ENCODE measurements at places on chromosomes 4 and X.

GRCh38 chrX:21674430-21675186 lies 16.5 kb upstream of the KLHL34 start:
- DNase-seq = no peak
- no peaks in the 10 kb centered on the region for H3K27me3 ChIP-seq
- no peaks in the 10 kb centered on the region for H3K36me3 ChIP-seq
- no peak overlapping the region for H3K4me3 ChIP-seq
- H3K4me1 ChIP-seq = no peaks in the 10 kb centered on the region

DNA sequence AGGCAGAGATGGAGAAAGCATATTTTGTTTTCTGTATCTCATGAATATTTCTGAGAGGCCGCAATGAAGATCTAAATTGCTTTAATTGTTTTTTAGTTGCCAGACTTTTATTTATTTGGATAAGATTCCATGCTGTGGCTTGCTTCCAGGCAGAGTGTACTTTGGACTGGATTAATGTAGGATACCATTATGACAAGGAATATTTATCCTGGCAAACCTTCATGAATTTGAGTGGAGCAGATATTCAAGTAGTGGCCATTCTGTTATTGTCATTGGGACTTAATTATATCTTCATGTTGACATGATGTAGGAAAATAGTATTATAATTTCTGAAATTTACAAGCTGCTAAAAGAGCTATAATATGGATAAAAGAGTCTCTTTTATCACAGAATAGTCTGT lies 182.9 kb downstream of the C4orf33 start:
- no peaks in the 10 kb centered on the region for H3K36me3 ChIP-seq
- no peak for DNase-seq
- H3K4me3 ChIP-seq = no peak overlapping the region
- H3K27me3 ChIP-seq = no peaks in the 10 kb centered on the region
- H3K27ac ChIP-seq = no peak overlapping the region

DNA sequence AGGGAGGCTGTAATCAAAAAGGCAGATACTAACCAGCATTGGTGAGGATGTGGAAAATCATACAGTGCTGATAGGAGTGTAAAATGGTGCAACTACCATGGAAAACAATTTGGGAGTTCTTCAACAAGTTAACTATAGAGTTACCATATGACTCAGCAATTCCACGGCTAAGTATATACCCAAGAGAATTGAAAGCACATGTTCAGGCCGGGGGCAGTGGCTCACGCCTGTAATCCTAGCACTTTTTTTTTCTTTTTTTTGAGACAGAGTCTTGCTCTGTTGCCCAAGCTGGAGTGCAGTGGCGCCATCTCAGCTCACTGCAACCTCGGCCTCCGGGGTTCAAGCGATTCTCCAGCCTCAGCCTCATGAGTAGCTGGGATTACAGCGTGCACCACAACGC lies 15.0 kb upstream of the CD99L2 start:
- H3K27me3 ChIP-seq = no peaks in the 10 kb centered on the region
- no peak overlapping the region for H3K27ac ChIP-seq
- no peaks in the 10 kb centered on the region for H3K36me3 ChIP-seq

- H3K36me3 ChIP-seq = no peaks in the 10 kb centered on the region
- no peaks in the 10 kb centered on the region for H3K4me1 ChIP-seq
- no peak overlapping the region for H3K4me3 ChIP-seq
Measured at GRCh38 chrX:95076449-95076848, 1402.4 kb downstream of the FAM133A start.

DNA sequence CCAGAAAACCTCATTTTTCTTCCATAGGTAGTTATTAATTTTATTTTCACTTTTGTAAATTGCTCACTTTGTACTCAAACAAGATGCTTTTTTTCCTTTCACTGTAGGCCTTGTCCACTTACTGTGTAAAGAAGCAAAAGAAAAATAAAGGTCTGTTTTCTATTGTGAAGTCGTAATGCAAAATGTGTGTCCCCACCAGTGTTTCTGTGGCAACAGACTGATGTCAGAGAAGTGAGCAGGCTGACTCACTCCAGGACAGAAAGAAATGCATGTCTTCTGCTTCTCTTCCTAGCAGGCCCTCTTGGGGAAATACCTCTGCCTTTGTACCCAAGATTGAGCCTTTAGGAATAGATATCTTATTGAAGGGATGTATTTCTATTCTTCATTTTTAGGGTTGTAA lies 30.3 kb downstream of the INPP4B start:
- H3K4me3 ChIP-seq = no peak overlapping the region
- DNase-seq = no peak
- H3K27me3 ChIP-seq = no peaks in the 10 kb centered on the region
- no peaks in the 10 kb centered on the region for H3K36me3 ChIP-seq
- no peak overlapping the region for H3K27ac ChIP-seq
- H3K4me1 ChIP-seq = peaks cover 52% of the 10 kb centered on the region

DNA sequence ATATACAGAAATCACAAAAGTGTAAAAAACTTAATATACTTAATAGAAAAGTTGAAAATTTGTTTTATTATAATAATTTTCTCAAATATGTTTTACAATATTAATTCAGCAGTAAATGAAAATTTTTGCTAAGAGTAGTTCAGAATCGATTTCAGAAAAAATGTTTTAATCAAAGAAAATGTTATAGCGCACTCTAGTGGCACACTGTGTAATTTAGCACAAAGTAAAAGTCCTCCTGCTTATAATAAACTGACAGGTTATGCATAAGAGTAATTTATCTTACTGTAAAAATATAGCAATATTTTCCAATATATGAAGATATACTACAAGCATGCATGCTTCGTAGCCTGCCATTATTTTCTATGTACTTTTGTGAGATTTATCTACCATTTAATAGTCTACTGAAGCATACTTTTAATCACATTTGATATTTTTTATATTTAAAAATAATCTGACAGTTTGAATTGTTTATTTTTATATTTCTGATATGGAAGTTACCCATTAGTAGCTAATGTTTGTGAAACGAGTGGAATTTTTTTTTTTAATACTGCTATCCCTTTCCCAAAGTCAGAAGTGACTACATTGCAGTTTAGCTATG lies 217.9 kb upstream of the KLHL4 start:
- H3K36me3 ChIP-seq = no peaks in the 10 kb centered on the region
- no peaks in the 10 kb centered on the region for H3K4me1 ChIP-seq
- H3K27me3 ChIP-seq = no peaks in the 10 kb centered on the region
- H3K27ac ChIP-seq = no peak overlapping the region

- no peak overlapping the region for H3K4me3 ChIP-seq
- H3K36me3 ChIP-seq = no peaks in the 10 kb centered on the region
- no peaks in the 10 kb centered on the region for H3K4me1 ChIP-seq
- no peak for DNase-seq
- peaks cover 6% of the 10 kb centered on the region for H3K27me3 ChIP-seq
Measured at GRCh38 chr4:87851332-87851731, 18.6 kb downstream of the MEPE start.

DNA sequence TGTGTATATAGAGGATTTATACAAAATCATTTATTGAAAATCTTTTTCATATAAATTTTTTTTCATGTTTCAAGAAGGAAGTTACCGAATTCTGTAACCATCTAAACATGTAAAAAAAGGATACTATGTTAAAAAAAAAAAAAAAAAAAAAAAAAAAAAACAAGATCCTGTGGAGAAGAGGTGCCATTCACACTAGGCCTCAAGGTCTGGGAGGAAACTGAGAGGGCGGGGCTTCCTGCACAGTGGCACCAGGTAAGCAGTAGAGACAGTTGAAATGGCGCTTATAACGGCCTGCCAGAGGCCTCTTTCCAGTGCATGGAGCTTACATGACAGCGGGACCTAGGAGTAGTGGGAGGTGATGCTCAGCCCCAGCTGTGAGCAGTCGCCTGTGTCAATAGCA lies 17.5 kb downstream of the TRAPPC2 start:
- H3K27me3 ChIP-seq = no peaks in the 10 kb centered on the region
- H3K4me3 ChIP-seq = no peak overlapping the region
- H3K4me1 ChIP-seq = no peaks in the 10 kb centered on the region
- DNase-seq = no peak
- H3K27ac ChIP-seq = no peak overlapping the region

GRCh38 chrX:24371391-24371972 lies 11.0 kb downstream of the SUPT20HL1 start:
- H3K27me3 ChIP-seq = no peaks in the 10 kb centered on the region
- no peak overlapping the region for H3K4me3 ChIP-seq
- H3K27ac ChIP-seq = no peak overlapping the region

- no peaks in the 10 kb centered on the region for H3K36me3 ChIP-seq
- no peak overlapping the region for H3K4me3 ChIP-seq
- H3K27me3 ChIP-seq = no peaks in the 10 kb centered on the region
- H3K27ac ChIP-seq = peak overlapping the region; percentile 67
Measured at GRCh38 chr4:77827343-77827742, 8.2 kb upstream of the CNOT6L start.

DNA sequence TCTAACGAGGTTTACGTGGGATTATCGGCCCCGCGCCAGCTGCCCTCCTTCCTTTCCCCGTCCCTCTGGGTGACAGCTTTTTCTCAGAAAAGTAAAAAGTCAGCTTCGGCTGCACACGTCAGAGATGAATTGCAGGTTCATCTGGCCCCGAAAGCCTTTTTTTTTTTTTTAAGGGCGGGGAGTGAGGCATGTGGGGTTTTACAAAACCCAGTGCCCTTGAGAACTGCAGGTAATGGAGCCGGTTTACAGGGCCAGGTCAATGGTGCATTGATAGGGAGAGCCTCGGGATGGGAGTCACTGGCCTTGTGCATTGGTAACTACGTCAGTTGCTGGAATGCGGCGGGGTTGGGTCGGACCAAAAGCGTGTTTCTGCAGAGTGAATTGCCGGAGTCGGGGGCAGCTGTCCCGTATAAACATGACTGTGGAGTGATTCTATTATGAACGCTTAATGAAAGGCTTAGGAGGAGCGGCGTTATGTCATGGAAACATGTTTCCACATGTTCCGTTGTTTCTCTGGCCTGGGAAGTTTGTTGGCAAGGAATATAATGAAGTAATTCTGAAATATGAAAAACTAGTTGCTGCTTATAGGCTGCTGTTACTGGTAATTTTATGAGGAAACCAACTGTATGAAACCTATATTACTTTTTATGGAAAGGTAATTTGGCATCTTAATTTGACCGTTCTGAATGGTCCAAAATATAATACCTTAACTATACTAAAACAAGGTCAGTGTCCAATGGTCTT lies 1.1 kb downstream of the HSPA4L start:
- DNase-seq = no peak
- no peak overlapping the region for H3K27ac ChIP-seq
- peaks cover 6% of the 10 kb centered on the region for H3K27me3 ChIP-seq
- no peaks in the 10 kb centered on the region for H3K4me1 ChIP-seq
- no peaks in the 10 kb centered on the region for H3K36me3 ChIP-seq

GRCh38 chr4:136458326-136458725 lies 1074.0 kb downstream of the PCDH18 start:
- no peak overlapping the region for H3K4me3 ChIP-seq
- H3K36me3 ChIP-seq = no peaks in the 10 kb centered on the region
- no peaks in the 10 kb centered on the region for H3K27me3 ChIP-seq
- no peak for DNase-seq
- H3K27ac ChIP-seq = no peak overlapping the region

GRCh38 chr4:107640197-107640596 lies 79.8 kb downstream of the PAPSS1 start:
- H3K27ac ChIP-seq = no peak overlapping the region
- peaks cover 19% of the 10 kb centered on the region for H3K36me3 ChIP-seq
- no peaks in the 10 kb centered on the region for H3K4me1 ChIP-seq
- no peak for DNase-seq
- H3K27me3 ChIP-seq = no peaks in the 10 kb centered on the region
- no peak overlapping the region for H3K4me3 ChIP-seq

- no peaks in the 10 kb centered on the region for H3K4me1 ChIP-seq
- no peak for DNase-seq
- no peak overlapping the region for H3K4me3 ChIP-seq
- H3K27me3 ChIP-seq = no peaks in the 10 kb centered on the region
- H3K27ac ChIP-seq = no peak overlapping the region
- no peaks in the 10 kb centered on the region for H3K36me3 ChIP-seq
Measured at GRCh38 chr4:158490629-158491028, 31.1 kb upstream of the RXFP1 start.

DNA sequence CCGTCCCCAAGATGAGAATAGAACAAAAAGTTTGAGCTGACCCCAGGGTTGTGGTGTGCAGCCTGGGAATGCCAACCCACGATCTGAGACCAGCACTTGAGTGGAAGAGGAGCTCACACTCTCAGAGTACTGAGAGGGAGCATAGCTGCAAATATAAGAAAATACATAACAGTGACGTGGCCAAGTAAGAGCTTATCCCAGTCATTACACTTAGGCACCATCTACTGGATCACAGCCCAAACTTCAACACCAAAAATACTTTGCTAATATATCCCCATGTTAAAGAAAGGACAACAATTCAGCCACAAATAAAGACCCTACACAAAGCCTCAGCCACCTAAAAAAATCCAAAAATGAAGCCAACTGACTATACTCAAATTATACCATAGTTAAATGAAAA lies 33.3 kb upstream of the CXCL6 start:
- DNase-seq = no peak
- H3K27ac ChIP-seq = peak overlapping the region; percentile 48
- no peak overlapping the region for H3K4me3 ChIP-seq
- H3K4me1 ChIP-seq = peaks cover 10% of the 10 kb centered on the region
- H3K27me3 ChIP-seq = no peaks in the 10 kb centered on the region
- H3K36me3 ChIP-seq = no peaks in the 10 kb centered on the region

DNA sequence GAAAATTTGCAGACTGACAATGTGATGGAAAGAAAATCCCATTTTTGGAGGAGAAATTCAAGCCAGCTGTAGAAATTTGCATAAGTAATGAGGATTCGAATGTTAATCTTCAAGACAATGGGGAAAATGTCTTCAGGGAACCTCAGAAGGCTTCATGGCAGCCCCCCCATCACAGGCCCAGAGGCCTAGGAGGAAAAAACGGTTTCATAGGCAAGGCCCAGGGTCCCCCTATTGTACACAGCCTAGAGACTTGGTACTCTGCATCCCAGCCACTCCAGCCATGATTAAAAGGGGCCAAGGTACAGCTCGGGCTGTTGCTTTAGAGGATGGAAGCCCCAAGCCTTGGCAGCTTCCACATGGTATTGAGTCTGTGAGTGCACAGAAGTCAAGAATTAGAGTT lies 303.6 kb upstream of the PCDH7 start:
- H3K4me1 ChIP-seq = no peaks in the 10 kb centered on the region
- H3K4me3 ChIP-seq = no peak overlapping the region
- H3K27ac ChIP-seq = no peak overlapping the region
- no peaks in the 10 kb centered on the region for H3K36me3 ChIP-seq
- H3K27me3 ChIP-seq = no peaks in the 10 kb centered on the region
- DNase-seq = no peak

DNA sequence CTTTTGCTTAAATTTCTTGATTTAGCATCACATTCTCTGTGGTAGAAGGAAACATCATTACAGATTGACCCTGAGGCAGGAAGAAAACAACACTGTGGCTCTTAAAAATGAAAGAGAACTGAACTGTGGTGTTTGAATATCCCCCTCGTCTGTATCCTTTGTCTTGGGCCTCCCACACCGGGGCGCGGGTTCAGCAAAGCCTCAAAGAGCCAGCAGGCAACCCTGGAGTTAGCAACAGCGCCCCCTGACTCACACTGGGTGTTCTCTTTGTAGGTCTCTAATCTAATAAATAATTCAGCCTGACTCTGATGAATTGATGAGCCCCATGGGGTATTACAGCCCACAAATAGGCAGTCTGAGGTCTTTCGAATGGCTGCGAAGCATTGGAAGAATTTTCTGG lies 46.1 kb upstream of the CTSO start:
- no peaks in the 10 kb centered on the region for H3K4me1 ChIP-seq
- no peaks in the 10 kb centered on the region for H3K36me3 ChIP-seq
- H3K27ac ChIP-seq = no peak overlapping the region
- no peak overlapping the region for H3K4me3 ChIP-seq
- H3K27me3 ChIP-seq = no peaks in the 10 kb centered on the region

- H3K36me3 ChIP-seq = no peaks in the 10 kb centered on the region
- no peak for DNase-seq
- no peak overlapping the region for H3K27ac ChIP-seq
Measured at GRCh38 chrX:55201930-55202579, 18.1 kb upstream of the PAGE5 start.

All from DND-41 (cell line).